ENCODE measurements at places on chromosomes 2 and 18.
A peak's percentile ranks its signal among the peaks of the same experiment; 100 is the strongest.

DNA sequence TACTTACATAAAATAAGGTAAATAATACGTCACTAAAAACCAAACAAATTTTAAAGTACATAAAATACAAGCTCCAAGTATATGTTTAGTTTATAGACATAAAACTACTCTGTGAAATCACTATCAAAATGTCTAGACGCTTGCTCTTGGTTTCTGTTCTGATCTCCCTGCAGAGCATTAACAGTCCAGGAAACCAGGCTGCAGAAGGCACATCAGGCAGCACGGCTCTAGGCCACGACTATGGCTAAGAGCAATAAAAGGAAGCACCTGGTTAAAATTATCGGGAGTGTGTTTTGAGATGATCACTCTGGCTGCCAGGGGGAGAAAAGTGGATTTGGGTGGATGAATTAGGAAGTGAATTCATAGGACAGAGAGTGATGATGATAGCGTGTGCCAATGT, 196.0 kb upstream of the SPHKAP start:
- H3K36me3 ChIP-seq = no peaks in the 10 kb centered on the region
- H3K27ac ChIP-seq = no peak overlapping the region
- no peak for DNase-seq
- no peak overlapping the region for H3K4me3 ChIP-seq

DNA sequence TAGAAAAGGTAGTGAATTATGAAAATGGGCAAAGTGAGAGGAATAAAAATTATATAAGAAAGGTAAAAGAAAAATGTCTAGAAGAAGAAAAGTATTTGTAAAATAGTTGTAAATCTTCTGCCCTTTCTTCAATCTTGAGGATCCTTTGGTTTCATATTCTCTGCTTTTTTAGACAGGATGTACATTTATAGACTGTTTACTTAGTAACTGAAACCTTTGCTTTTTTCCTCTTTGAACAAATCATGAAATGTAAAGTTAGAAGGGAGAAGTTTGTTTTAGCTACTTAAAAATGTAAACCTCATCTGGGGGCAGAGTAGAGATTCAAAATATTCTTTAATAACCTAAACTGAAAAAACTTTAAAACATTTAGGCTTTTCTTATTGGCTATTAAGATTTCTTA, 150.4 kb upstream of the ITGA4 start:
- peak overlapping the region; percentile 42 for H3K4me3 ChIP-seq
- H3K27me3 ChIP-seq = no peaks in the 10 kb centered on the region
- H3K4me1 ChIP-seq = peaks cover 61% of the 10 kb centered on the region
- DNase-seq = no peak

- H3K4me3 ChIP-seq = no peak overlapping the region
- H3K36me3 ChIP-seq = peaks cover 24% of the 10 kb centered on the region
- no peak overlapping the region for H3K27ac ChIP-seq
- H3K27me3 ChIP-seq = no peaks in the 10 kb centered on the region
Measured at GRCh38 chr2:168241208-168241607, 6.2 kb downstream of the STK39 start.

DNA sequence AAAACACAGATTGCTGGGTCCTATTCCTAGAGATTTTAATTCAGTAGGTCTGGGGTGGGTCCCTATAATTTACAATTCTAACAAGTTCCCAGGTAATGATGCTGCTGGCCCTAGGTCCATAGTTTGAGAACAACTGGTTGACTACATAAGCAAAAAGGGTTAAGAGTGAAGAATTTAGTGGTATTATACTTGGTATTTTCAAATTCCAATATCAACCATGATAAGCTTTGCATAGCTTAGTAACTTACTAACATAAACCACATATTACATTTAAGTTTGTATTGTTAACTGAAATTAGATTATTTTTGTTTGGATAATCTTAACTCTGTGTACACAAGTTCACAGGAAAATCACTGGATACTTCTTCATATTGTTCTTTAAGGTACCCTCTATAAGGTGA, 862.9 kb upstream of the ACVR2A start:
- H3K27ac ChIP-seq = no peak overlapping the region
- H3K36me3 ChIP-seq = no peaks in the 10 kb centered on the region
- H3K4me3 ChIP-seq = no peak overlapping the region
- no peaks in the 10 kb centered on the region for H3K4me1 ChIP-seq
- H3K27me3 ChIP-seq = no peaks in the 10 kb centered on the region
- no peak for DNase-seq

DNA sequence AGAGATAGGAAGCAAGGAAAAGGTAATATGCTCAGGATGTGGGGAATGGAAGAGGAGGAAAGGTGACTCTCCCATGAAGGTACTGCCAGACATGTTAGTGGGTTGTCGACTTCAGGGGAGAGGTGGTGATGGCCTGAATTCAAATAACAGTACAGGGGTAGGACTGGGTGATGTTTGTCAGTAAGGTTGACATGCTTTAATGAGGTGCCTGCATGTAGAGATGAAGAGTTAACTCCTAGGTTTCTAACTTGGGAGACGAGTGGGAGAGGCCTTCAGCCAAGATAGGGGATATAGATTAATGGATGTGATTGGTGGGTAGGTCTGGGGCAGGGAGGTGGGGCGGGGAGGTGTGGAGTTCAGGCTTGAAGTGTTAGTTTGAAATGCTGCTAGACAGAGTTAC, 2.6 kb downstream of the NAPG start:
- H3K4me1 ChIP-seq = peaks cover 50% of the 10 kb centered on the region
- H3K36me3 ChIP-seq = peaks cover 10% of the 10 kb centered on the region
- peak overlapping the region; percentile 21 for H3K27ac ChIP-seq

GRCh38 chr2:203811491-203812221, 55.9 kb upstream of the CTLA4 start:
- H3K36me3 ChIP-seq = peaks cover 10% of the 10 kb centered on the region
- DNase-seq = peak; percentile 73
- H3K4me3 ChIP-seq = no peak overlapping the region
- H3K27me3 ChIP-seq = no peaks in the 10 kb centered on the region

- H3K36me3 ChIP-seq = peaks cover 28% of the 10 kb centered on the region
- peaks cover 12% of the 10 kb centered on the region for H3K4me1 ChIP-seq
- peak overlapping the region; percentile 72 for H3K27ac ChIP-seq
- H3K4me3 ChIP-seq = peak overlapping the region; percentile 72
Measured at GRCh38 chr2:47782381-47782670, 619 bp upstream of the MSH6 start.

DNA sequence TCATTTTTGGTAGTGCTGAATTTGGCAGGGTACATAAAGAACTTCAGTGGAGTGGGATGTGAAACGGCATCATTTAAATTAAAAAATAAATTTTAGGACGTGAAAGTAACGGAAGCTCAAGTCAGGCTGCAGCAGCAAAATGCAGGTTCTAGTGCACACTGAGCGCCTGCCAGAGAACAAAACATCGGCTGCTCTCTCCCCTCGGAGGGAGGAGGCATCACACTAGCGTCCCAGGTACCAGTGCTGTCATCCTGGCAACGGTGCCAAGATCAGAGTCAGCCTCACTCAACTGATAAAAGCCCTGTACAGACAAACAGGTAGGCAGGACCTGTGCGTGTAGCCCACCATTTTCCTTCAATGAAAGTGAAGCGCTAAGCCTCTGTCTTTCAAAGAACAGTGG, 261.5 kb downstream of the PTGR3 start:
- H3K4me3 ChIP-seq = no peak overlapping the region
- H3K27ac ChIP-seq = no peak overlapping the region
- no peaks in the 10 kb centered on the region for H3K27me3 ChIP-seq

DNA sequence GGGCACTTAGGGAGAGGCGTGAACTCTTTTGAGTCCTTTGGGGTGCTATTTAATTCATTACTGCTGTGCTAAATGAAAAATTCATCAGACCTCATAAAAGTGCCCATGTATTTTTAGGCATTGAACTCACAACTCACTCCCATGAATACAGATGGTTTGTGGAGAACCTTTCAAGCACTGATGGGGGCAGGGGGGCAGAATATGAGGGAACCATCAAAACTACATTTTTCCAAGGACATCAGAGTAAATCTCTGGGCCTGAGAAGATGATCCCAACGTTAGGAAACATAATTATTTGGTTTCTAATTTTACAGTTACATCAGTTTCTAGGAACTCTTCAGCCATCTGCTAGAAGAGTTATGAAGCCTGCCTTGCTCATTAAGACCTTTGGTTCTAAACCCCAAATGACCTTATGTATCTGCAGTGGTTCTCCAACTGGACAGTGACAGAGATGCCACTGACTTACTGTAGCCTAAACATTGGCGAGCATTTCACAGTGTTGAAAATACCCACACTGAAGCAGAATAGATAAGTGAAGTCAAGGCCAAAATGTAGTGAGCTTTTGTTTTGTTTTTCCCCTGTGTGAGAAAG, 90.8 kb downstream of the MYO1B start:
- H3K4me3 ChIP-seq = no peak overlapping the region
- H3K4me1 ChIP-seq = no peaks in the 10 kb centered on the region
- H3K36me3 ChIP-seq = peaks cover 9% of the 10 kb centered on the region
- H3K27ac ChIP-seq = no peak overlapping the region
- no peaks in the 10 kb centered on the region for H3K27me3 ChIP-seq

- H3K4me1 ChIP-seq = no peaks in the 10 kb centered on the region
- DNase-seq = no peak
- H3K4me3 ChIP-seq = no peak overlapping the region
- H3K36me3 ChIP-seq = peaks cover 3% of the 10 kb centered on the region
- no peak overlapping the region for H3K27ac ChIP-seq
- no peaks in the 10 kb centered on the region for H3K27me3 ChIP-seq
Measured at GRCh38 chr2:189190685-189191084, 11.1 kb upstream of the COL5A2 start.

GRCh38 chr2:41127351-41127750, 675.5 kb upstream of the SLC8A1 start:
- H3K4me3 ChIP-seq = no peak overlapping the region
- H3K36me3 ChIP-seq = no peaks in the 10 kb centered on the region
- DNase-seq = no peak
- no peaks in the 10 kb centered on the region for H3K4me1 ChIP-seq
- H3K27me3 ChIP-seq = no peaks in the 10 kb centered on the region
- no peak overlapping the region for H3K27ac ChIP-seq

GRCh38 chr2:206112846-206113547, 27.0 kb upstream of the INO80D start:
- H3K4me1 ChIP-seq = no peaks in the 10 kb centered on the region
- H3K4me3 ChIP-seq = no peak overlapping the region
- peaks cover 27% of the 10 kb centered on the region for H3K36me3 ChIP-seq
- no peak overlapping the region for H3K27ac ChIP-seq

DNA sequence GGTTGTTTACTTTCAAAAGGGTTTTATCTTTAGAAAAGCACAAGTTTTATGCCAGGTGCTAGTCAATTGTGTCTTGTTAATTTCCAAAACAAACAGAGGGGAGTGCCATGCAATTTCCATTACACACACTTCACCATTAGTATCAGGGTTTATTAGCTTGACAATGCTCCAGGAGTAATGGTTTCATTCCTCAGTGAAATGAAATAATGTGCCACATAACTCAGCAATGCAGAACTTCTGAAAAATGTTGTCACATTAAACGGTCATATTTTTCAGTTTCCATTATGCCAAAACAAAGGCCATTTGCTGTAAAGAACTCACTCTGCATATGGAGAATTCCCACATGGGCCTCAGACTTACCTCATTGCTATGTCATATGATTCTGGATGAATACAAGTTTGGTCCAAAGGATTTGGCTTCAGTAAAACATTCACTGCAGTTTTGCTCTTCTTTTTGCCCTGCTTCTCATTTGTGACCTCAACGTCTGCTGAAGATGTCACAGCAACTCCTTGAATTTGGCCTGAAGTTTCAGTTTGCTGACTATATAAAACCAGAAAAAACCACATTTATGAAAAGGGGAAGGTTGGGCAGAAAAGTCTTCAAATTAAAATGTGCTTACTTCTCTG, 198.2 kb downstream of the SRBD1 start:
- no peak overlapping the region for H3K27ac ChIP-seq
- H3K36me3 ChIP-seq = peaks cover 24% of the 10 kb centered on the region
- peaks cover 7% of the 10 kb centered on the region for H3K4me1 ChIP-seq
- no peak overlapping the region for H3K4me3 ChIP-seq

DNA sequence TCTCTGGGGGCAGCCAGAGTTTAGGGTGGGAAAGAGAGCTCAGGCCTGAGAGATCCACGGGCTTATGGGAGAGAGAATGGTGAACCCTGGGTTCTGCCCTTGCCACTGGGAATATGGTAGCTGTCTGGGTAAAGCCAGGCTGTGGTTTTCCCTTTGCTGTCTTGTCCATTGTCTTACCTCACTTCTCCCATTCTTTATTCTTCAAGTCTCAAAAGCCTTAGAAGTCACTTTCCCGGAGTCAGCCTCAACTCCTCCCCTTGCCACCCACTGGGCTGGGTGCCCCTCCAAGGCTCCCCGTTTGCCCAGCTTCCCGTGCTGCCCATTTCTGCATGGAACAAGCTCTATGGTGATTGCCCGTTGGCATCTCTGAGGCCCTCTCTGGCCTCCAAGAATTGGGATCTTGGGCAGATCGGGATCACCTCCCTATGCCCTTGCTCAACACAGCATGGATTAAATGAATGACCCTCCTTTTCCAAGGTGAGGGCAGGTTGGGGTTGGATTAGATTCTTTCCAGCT, 228.2 kb downstream of the HAUS1 start:
- peaks cover 55% of the 10 kb centered on the region for H3K27me3 ChIP-seq
- no peak for DNase-seq
- peaks cover 21% of the 10 kb centered on the region for H3K4me1 ChIP-seq
- no peak overlapping the region for H3K4me3 ChIP-seq

- H3K27ac ChIP-seq = no peak overlapping the region
- H3K36me3 ChIP-seq = no peaks in the 10 kb centered on the region
- DNase-seq = no peak
Measured at GRCh38 chr18:22624176-22624575, 206.5 kb upstream of the CTAGE1 start.

GRCh38 chr2:41926614-41927580, 120.9 kb upstream of the PKDCC start:
- no peak overlapping the region for H3K27ac ChIP-seq
- H3K27me3 ChIP-seq = no peaks in the 10 kb centered on the region
- no peak for DNase-seq

GRCh38 chr18:28040716-28041115, 136.2 kb downstream of the CDH2 start:
- no peaks in the 10 kb centered on the region for H3K36me3 ChIP-seq
- no peak for DNase-seq
- no peak overlapping the region for H3K27ac ChIP-seq

DNA sequence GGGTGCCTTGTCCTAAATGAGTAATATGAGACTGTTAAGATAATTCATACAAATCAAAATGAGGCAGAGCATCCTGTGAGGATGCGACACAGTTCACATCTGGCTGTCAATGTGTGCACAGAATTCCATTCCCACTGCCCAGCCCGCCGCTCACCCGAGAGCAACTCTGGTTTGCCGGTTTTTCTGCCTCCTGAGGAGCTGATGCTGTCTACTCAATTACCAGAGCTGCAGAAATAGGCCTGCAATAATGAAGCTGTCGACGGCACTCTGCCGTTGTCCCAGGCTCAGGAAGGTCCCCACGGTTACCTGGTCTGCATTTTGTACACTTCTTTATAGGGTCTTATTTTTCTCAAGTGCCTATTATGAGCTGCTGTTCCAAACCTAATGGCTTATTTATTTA, 55.7 kb upstream of the LYPD1 start:
- DNase-seq = no peak
- no peak overlapping the region for H3K4me3 ChIP-seq
- no peaks in the 10 kb centered on the region for H3K36me3 ChIP-seq
- H3K27ac ChIP-seq = no peak overlapping the region
- H3K4me1 ChIP-seq = no peaks in the 10 kb centered on the region

DNA sequence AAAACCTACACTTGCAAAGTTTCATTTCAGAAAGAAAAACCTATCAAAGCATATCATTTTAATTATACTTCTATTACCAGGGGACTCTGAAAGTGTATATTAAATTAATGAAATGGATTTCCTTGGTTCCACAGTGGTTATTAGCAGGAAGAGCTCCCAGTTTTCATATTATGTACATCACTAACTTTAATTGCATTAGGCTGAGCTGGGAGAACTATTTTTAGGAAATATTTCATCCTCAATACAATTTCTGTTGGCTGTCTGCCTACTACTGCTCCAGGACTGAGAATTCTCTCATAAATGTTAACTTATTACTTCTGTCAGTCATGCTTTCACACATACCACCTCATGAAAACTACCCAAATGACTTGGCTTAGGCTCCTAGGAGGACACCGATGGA, 301.4 kb downstream of the CMPK2 start:
- H3K36me3 ChIP-seq = no peaks in the 10 kb centered on the region
- H3K27me3 ChIP-seq = peaks cover 6% of the 10 kb centered on the region

Data from activated naive CD8-positive, alpha-beta T cell treated with anti-CD3 and anti-CD28 coated beads for 36 hours (primary cell).